RCC 7860 (cell line): ENCODE measurements at places on chromosomes 12 and 14.

GRCh38 chr12:75651342-75651695 lies 139.9 kb upstream of the KRR1 start:
- DNase-seq, result no peak

- DNase-seq, result no peak
These were observed 440.2 kb downstream of the FUT8 start for GRCh38 chr14:65852689-65853088.

DNA sequence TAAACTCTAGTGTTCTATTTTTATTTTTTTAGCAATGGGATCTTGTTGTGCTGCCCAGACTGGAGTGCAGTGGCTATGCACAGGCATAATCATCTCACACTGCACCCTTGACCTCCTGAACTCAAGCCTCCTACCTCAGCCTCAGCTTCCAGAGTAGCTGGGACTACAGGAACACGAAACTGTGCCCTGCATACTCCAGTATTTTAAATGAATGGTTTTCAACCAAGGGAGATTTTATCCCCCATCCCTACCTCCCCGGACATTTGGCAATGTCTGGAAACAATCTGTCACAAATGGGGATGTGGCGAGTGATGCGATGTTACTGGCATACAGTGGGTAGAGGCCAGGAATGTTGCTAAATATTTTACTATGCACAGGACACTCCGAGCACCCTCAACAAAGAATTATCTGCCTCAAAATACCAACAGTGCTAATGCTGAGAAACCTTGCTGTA lies 2.1 kb downstream of the CBX5 start:
- DNase-seq, result peak; percentile 39

GRCh38 chr12:75872762-75873161 lies 158.8 kb downstream of the PHLDA1 start:
- DNase-seq, result no peak

DNA sequence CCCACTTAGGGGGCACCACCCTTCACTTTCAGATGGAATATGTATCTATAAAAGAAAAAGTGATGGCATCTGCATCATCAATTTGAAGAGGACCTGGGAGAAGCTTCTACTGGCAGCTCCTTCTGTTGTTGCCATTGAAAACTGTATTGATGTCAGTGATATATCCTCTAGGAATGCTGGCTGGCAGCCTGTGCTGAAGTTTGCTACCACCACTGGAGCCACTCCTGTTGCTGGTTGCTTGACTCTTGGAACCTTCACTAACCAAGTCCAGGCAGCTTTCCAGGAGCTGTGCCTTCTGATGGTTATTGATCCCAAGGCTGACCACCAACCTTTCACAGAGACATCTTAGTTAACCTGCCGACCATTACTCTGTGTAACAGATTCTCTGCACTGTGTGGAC lies 44.7 kb downstream of the RIMKLB start:
- DNase-seq, result no peak

DNA sequence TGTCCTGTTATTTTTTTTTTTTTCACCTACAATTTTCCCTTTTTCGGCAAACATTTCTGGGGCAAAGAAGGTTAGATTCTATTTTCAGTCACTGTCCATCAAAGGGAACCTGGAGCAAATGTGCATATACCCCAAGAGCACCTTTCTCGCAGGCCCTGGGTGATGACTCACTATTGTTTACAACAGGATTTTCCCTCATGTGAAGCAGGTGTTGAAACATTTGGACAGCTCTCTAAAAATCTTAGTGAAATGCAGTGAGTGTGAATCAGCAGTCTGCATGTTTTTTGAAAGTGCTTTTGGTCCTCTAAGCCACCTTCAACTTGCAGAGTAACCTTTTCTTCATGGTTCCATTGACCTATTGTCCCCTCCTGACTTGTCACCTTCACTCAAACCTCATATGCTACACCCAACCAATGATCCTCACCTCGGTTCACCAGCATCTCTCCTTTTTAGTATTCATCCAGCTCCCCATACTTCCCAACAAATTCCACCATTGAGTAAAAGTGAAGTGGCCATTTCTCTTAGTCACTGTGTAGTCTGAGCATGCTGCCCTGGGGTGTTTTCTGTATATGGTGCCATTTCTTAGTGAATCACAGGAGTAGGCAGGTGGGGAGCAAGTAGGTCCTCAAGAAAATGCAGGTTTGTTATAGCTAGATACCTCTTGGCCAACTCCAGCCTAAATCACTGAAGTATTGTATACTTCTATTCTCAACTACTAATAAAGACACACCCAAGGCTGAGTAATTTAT lies 260.2 kb downstream of the BMP4 start:
- no peak for DNase-seq

DNA sequence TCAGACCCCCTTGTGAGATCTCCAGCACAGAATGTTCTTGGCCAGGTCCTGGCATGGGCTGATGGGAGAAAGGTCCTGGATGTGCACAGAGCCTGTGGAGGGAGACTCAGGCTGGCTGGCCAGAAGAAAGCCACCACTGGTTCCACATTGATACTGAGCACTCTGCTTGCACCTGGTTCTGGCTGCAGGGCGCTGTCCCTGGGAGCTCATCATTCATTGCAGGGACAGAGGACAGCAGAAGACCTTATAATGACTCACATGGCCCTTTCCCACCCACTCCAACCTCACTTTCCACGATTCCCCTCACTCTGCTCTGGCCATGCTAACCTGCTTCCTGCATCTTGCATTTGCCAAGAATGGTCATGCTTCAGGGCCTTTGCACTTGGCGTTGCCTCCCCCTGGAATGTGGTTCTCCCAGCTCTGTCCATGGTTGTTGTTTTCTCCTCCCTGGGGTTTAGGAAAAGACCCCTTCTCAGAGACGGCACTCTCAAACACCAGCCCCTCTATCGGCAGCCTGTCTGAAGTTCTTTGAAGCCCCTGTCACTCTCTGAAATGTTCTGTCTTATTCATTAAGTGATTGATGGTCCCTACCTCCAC lies 10.3 kb downstream of the KRT7 start:
- peak; percentile 72 for DNase-seq

DNA sequence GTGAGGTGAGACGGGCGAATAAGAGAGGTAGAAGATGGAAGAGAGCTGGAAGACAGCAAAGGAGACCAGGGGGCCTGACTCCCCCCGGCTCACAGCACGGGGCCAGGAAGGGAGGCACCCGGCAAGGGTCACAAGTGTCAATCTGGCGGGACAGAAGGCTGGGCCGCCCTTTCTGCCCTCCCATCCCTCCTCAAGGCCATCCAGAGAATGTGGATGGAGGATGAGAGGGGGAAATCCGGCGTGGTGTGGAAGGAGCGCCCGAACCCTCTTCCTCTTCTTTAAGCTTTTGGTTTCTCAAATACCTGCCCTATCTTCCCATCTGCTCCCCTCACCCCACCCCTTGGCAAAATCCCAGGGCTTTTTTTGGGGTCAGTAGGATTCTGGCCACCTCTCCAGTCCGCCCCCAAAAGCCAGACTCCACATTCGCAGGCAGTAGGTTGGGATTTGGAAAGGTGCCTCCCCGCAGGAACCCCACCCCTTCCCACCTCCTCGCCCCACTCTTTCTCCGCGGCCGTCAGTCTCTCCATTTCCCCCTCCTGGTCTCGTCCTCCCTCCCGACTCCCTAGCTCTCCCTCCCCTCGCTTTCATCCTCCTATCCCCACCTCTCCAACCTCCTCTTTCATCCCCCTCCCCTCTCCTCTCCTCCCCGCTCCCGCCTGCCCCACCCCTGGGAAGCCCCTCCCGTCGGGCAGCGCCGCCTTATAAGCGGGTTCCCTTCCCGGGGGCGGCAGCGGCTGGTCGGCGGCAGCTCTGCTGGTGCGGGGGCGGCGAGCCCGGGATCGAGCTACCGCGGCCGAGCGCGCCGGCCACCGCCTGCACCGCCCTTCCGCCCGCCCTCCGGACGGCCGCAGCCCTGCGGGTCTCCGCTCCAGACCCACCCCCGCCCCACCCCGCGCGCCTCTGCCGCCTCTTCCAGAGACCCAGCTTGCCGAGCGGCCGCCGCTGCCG lies at the start of gene PTMS:
TSS of gene PTMS (plus strand) at position 730 of the 948 bp plus-strand sequence. CDS start 343 bp downstream, outside the sequence.
- peak; percentile 64 for DNase-seq

GRCh38 chr14:102095231-102095870 lies 8.5 kb upstream of the HSP90AA1 start:
- DNase-seq, result no peak

GRCh38 chr12:22409377-22410164 lies 75.1 kb upstream of the ST8SIA1 start:
- no peak for DNase-seq

- DNase-seq, result no peak
These were observed 27.6 kb downstream of the TRAF3 start for GRCh38 chr14:102804858-102805257.

- DNase-seq, result no peak
These were observed 58.3 kb upstream of the ANP32D start for GRCh38 chr12:48414021-48414420.

GRCh38 chr12:80717856-80718255 lies 1.1 kb downstream of the MYF5 start:
- no peak for DNase-seq

DNA sequence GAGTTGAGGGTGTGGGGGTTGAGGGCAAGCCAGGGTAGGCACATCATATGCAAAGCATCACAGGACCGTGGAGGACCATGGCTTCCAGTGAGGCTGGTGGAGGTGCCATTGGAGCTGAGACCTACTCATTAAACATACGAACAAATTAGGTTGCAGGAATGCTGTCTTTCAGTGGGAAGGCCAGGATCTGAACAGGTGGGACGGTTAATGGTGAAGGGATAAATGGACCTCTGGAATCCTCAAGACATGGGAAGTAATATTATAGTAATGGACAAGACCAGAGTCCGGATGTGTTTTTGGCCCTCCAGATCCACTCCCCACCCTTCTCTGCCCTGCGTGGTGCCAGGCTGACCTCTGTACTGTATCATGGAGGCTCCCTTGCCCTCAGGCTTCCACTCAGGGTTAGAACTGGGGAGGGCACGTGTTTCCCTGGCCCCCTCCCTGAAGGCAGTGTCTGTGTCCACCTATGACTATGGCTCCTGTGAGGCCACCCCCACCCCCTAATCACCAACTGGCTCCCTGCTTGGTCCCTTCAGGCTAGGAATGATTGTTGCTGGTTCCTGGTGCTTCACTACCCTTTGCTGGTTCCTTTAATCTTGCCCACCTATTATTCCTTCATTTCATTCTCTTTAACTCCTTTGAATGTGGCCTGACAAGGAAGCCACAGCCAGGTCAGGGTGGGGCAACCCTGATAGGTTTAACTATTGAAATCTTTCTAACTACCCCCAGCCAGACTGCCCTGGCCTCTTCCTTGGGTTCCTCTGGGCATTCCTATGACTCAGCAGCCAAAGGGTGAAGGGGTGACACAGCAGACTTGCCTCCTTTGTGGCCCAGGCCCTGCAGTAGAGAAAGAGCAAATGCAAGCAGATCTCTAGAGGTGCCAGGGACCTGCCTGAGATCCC lies 10.7 kb downstream of the DHRS2 start:
- DNase-seq, result peak; percentile 10

- no peak for DNase-seq
These were observed 326.8 kb upstream of the RTL1 start for GRCh38 chr14:101230161-101230850.

DNA sequence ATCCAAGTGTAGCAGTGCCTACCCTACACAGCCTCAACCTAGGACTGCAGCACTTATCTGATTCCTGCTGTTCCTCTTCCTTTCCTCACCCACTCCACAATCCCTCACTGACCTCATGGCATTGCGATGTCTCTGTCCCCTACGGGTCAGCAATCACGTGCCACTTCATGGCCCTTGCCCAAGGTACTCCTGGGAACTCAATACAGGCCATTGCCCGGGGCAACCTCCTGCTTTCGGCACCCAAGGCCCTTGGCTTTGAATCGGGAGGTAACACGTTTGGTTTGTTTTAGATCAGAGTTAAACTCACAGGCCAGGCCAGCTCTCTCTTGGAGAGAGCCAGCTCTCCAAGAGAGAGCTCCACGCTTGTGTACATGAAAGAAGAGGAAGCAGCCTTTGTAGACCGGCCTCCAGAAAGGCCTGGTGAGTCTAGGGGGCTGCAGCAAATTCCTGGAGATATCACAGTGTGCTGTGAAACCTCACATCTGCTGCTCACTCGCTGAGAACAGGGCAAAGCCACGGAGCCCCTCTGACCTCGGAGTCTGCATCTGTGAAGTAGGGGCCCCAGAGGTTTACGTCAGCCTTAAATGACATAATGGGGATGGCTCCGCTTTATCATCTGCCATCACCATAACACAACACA lies 12.2 kb downstream of the CLMN start:
- DNase-seq, result no peak

DNA sequence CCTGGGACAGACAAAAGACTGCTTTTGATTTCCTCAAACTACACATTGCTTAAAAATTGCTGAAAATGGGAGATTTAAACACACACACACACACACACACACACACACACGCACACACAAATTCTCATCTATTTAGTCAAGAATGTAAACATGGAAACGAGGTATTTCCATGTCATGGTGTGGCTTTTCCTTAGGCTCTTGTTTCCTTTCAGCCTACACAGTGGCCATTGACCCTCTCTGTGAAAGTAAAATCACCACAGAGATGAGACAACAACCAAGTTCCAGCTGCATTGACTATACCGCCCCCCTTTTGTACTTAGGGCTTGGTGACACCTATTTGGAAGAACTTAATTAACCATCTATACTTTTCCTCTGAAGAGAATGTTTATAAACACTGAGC lies 41.9 kb downstream of the TTC8 start:
- no peak for DNase-seq

DNA sequence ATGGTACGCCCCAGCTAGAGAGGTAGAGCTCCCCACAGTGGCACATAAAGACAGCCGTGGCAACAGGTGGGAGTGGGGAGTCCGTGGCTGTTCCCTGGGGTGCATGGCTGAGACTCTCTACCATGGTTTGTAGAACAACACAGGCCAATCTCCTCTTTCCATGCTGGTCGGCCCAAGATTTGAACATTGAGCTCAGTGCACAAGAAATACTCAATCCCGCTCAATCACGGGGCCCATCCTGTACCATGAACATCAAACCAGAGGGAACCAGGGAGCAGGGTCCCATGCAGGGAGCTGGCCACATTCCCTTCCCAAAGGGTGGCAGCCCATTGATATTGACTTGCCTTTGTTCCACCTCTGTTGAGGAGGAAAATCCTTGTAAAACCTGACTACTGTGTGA lies 353.1 kb downstream of the DPF3 start:
- DNase-seq, result no peak

GRCh38 chr14:92531106-92531873 lies 17.7 kb downstream of the RIN3 start:
- DNase-seq, result no peak

DNA sequence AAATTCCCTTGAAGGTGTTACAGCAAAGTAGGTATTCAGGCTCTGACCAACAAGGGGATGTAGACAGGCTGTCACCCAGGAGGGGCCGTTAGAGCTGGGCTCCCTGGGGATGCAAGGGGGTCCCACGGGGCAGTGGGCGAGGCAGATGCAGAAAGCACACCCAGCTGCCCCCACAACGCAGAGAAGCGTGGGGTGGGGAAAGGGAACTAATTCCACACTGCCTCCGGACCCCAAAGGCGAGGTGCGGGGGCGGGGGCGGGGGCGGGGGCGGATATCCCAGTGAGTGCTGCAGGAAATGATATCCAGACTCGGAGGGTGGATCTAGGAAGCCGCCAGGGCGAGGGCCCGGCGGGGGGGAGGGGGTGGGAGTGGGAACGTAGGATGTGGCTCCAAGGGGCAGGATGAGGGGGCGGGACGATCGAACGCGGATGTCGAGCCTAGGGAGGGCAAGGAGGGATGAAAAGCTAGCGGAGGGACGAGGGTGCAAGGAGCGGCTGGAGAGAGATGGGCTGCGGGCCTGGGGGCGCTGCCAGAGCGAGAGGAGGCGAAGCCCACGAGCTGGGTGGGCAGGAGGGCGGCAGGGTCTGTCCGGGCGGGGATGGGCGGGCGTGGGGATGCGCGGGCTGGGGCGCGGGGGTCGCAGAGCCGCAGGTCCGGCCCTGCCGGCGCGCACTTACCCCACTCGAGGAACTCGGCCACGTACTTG lies 874 bp downstream of the CDC42BPB start:
- DNase-seq, result peak; percentile 43

GRCh38 chr14:64573109-64573508 lies 23.3 kb downstream of the PPP1R36 start:
- DNase-seq, result no peak
